AG10803 (cell line): ENCODE measurements at places on chromosomes 5 and 9.

- peak; percentile 38 for DNase-seq
Measured at GRCh38 chr9:87557996-87558395, 60.3 kb downstream of the DAPK1 start.

DNA sequence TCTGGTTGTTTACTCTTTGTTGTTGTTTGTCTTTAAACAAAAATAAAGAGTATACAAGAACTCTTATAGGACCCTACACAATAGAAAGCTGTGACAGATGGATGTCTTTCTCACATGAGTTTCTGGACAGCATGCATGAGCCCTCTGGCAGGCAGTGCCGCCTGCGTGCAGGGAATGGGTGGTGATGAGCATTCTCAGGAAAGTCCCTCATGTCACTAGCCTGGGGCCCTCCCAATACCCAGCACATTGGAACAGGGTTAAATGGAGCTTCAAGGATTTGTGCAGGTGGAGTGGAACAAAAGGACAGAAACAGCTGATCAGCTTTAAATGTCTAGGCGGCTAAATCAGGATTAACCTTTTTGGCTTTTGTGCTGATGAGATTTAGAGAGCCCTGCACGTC is 181.0 kb upstream of the CD180 start:
- DNase-seq, result no peak

- DNase-seq, result no peak
Measured at GRCh38 chr5:180910735-180911134, 11.8 kb downstream of the BTNL8 start.

DNA sequence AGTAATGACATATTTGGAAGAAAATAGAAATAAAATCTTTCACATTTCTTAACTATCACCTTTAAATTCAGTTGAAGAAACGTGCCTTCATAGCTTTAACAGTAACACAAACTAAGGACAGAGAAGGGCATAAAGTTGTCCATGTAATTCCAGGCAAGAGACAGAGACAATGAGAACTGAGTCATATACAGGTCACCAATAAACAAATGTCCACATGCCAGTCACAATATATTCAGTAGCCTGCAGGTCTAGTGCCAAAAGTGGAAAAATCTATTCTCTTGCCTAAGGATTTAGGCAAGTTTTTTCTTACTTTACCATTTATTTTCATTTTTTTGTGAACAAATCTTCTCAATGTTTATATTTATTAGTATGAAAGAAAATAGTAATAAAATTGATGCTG is 1711.5 kb upstream of the NUDT12 start:
- DNase-seq, result no peak

GRCh38 chr9:126507318-126508109 is 106.2 kb upstream of the LMX1B start:
- no peak for DNase-seq

DNA sequence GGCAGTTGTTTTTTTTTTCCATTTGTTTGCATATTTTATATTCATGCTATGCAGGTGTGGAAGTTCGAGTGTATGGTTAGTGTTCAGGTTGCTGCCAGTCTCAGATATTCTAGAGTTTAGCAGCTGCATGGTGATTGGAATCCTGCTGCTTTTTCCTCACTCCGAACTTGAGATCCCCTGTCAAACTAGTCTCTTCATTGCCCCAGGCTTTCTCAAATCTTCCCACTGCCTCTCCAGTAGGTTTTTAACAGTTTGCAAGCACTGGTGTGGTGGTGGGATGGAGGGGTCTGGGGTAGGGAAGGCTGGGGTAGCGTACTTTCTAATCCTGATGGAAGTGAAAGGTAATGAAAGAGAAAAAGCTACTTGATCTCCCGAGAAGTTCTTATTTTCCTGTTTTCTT is 112.9 kb downstream of the CHSY3 start:
- no peak for DNase-seq

- no peak for DNase-seq
Measured at GRCh38 chr9:103816146-103816545, 278.0 kb upstream of the SMC2 start.

GRCh38 chr5:160970605-160971191 is 118.7 kb upstream of the ATP10B start:
- DNase-seq, result no peak

- DNase-seq, result no peak
Measured at GRCh38 chr5:145699846-145700245, 135.3 kb downstream of the PRELID2 start.

DNA sequence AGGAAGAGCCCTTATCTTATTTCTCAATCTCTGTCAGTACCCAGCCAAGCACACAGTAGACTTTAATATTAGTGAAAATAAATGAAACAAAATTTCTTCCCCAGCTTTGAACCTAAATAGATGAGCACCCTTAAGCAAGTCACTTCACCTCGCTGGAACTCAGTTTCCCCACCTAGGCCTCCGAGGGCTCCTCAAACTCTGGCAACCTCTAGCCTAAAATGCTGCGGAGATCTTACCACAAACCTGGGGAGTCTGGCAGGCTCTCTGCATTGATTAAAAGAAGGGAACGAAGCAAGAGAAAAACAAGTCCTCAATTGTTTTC is 326 bp downstream of the RIGI start:
- DNase-seq, result no peak

GRCh38 chr5:176183321-176184074 is 54.7 kb upstream of the SIMC1 start:
- DNase-seq, result no peak

GRCh38 chr9:6904371-6904770 is 146.6 kb downstream of the KDM4C start:
- no peak for DNase-seq

DNA sequence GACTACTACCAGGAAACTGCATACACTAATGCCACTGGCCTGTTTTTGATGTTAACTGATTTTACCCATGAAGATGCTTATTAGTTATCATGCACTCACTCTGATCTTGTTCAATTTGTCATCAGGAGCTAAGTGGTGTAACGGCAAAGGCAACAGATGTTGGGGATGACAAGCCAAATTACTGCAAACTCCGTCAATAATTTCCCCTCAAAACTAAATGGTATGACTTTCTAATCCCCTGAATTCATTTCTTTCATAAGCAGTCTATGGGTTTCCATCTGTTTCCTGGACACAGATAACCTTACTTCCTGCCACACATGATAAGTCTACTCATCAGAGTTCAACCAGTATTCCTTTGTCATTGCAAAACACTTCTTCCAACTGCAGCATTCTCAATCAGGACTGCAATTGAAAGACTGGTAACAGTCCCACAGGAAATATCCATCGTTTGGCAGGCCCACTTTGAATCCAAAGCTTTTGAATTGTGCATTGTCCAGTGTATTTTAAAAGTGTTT is 96.2 kb upstream of the SMC2 start:
- no peak for DNase-seq

DNA sequence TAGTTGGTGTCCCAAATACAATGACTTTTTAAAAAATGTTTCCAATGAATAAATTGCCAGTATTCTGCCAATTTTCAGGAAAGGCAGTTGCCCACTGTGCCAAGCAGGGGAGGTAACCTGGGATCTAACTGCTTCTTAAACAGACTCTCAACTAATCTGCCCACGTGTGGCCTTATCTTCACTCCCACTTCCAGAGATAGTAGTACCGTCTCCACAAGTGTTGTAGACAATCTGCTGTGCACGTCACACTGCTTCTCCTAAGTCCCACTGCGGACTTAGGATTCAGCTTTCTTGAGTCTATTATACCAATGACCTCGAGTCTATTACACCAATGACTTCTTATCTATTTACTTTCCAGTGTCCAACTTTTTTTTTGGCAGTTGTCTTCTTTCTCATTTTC is 21.2 kb downstream of the POU4F3 start:
- no peak for DNase-seq

- DNase-seq, result no peak
Measured at GRCh38 chr9:112542593-112543292, 56.1 kb downstream of the KIAA1958 start.

GRCh38 chr9:35134920-35135319 is 19.3 kb upstream of the ATOSB start:
- DNase-seq, result no peak

DNA sequence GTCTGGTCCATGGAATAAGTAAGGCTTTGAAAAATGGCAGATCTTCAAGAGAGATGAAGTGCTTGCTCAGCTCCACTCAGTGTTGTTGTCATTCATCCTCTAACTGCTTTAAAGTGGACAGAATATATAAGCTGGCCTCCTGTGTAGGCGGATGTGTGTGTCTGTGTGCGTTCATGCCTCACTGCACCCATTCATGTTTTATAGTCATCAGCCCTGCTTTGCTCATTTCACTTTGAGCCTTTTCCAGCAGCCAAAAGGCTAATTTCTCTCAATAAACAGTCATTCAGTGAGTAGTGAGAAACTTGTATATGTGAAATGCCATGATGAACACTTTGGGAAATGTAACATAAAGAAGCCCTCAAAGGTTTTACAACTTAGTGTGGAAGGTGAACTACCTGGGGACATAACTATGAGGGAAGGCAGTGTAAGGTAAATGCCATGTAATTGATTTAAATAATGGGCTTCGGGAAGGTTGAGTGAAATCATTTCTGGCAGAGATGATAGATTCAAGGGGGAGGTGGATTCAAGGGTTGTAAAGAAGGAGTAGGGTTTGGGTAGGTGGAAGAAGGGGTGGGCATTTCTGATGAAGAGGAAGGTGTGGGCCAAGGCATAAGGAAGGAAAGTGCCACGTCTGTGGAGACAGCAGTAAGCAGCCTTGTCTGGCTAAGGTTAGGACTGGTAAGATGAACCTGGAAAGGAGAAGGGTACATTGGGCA is 15.7 kb downstream of the TTC23L start:
- DNase-seq, result no peak

GRCh38 chr5:82418608-82418950 is 140.4 kb upstream of the RPS23 start:
- DNase-seq, result no peak

GRCh38 chr9:89919171-89919681 is 314.4 kb downstream of the GADD45G start:
- no peak for DNase-seq

DNA sequence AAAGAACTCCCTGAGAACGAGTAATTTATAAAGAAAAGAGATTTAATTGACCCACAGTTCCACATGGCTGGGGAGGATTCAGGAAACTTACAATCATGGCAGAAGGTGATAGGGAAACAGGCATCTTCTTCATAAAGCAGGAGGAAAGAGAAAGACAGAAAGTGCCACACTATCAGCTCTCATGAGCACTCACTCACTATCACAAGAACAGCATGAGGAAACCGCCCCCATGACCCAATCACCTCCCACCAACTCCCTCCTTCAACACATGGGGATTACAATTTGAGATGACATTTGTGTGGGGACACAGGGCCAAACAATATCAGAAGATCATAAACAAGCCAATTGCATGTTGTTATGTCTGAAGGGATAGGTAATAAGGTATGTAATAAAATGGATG is 935.9 kb upstream of the COX7C start:
- DNase-seq, result no peak

GRCh38 chr9:108607607-108608006 is 248.2 kb downstream of the ACTL7B start:
- no peak for DNase-seq

DNA sequence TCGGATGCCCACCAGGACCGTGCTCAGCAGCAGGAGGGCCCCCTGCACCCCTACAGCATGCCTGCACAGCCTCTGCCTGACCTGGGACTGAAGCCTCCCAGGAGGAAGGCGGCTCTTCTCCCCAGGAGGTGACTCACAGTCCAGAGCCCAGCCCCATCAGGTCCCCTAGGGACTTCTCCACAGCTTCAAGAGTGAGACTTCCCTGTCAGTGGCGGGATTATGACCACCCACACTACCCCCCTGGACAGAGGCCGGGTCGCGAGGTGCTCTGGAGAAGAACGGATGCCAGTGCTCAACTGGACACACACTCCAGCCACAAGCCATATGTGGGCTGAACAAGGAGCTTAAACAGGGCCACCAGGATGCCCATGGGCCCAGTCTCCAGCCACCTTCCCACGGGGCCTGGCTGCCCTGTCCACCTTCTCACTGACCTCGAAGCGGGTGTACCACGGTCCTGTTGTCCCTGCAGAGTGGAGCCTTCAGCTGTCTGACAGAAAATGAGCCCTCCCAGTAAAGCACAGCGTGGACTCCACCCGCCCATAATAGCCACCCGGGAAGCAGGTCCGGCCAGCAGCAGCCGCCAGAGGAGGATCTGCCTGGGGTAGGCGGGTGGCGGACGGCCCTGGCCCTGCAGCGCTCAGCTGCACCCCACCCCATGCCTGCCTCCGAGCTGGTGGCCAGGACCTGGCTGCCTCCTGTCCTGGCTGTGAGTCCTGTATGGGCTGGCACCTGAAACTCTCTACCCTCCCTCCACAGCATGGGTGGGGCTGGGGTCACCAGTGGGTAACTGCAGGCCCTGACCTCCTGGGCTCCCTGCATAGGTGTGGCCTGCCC is 54.7 kb downstream of the SEMA4D start:
- DNase-seq, result no peak

DNA sequence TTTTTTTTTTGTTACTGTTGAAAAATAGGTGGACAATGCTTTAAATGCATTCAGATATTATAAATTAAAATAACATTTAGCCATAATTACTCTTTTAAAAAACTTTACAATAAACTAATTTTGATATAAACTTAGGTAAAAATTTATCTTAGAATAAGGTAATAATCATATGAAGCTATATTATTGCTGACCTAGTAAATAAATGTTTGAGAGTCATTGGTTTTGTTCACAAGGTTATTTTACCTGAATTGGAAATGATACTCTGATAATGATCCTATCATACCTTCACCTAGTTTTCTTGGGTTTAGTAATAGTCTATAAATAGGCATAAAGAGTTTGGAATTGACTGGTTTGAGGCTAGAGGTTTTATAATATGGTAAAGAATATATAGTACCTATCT is 1076.4 kb upstream of the CDH6 start:
- DNase-seq, result no peak

DNA sequence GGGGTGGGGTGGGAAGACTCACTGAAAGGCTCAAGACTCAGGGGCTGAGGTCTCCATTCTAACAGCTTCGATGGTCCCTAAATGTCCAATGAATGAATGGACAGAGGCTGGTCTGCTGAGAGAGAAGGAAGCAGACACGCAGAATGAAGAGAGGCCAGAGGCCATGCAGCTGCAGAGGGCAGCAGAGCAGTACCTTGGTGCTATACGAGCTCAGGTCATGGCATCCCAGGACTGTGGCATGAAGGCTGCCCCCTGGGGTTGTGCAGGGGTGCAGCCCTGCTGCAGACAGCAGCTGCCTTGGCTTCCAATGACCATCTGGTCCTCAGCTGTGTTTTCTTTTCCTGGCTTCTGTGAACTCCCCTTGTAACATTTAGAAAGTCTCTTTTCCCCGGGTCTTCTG is 15.2 kb upstream of the CORO2A start:
- DNase-seq, result no peak

GRCh38 chr5:10580531-10581423 is 16.9 kb downstream of the ANKRD33B start:
- DNase-seq, result no peak

GRCh38 chr9:21505425-21506179 is 23.5 kb upstream of the IFNE start:
- DNase-seq, result peak; percentile 52

DNA sequence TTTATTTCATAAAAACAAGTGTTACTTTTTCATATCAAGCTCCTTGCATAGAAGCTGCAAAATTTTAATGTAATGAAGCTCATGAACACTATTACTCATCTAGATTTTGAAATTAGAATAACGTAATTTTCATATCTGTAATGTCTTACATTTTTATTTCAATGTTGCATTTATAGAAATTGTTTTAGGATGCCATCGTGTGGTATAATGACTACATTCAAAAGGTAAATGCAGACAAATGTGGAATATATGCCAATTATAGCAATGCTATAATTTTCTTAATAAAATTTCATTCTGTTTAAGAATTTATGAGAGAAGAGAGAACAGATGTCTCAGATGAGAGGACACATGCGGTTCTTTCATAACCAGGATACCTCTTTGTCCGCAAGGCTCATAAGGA is 230.2 kb downstream of the TMEM232 start:
- DNase-seq, result peak; percentile 9
